ENCODE measurements at places on chromosomes 13 and 19.

GRCh38 chr19:29482855-29483640 lies 42.7 kb upstream of the VSTM2B start:
- DNase-seq = no peak

GRCh38 chr13:27933580-27934328 lies 14.0 kb downstream of the PDX1 start:
- DNase-seq = no peak

GRCh38 chr19:54873990-54874389 lies at the start of gene FCAR:
Gene FCAR, plus strand, starts transcription at chr19:54874235. Its CDS starts 55 bp downstream, at chr19:54874290.
- DNase-seq = no peak

GRCh38 chr13:23794267-23795161 lies 94.7 kb downstream of the MIPEP start:
- no peak for DNase-seq

GRCh38 chr13:37595162-37595561 lies 3.4 kb downstream of the POSTN start:
- DNase-seq = no peak

- DNase-seq = no peak
Measured at GRCh38 chr13:113650275-113650674, 7.7 kb downstream of the ATP4B start.

DNA sequence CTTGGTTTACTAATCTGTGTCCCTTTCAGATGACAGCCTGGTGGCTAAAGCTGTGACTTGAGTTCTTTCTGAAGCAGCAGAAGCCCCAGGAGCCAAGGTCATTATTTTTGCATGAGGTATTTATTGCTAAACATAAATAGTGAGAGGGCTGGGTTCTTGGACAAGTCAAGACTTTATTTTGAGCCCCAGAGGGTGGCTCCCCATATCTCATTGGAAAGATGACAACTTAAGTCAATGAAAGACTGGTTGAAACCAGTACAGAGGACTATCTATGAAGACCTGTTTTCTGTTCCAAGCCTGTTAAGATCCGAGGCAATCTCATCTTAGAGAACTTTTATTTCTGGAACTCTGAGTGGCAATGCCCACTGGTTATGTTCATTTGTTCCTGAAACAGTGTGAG lies 14.4 kb upstream of the ERICH6B start:
- no peak for DNase-seq

DNA sequence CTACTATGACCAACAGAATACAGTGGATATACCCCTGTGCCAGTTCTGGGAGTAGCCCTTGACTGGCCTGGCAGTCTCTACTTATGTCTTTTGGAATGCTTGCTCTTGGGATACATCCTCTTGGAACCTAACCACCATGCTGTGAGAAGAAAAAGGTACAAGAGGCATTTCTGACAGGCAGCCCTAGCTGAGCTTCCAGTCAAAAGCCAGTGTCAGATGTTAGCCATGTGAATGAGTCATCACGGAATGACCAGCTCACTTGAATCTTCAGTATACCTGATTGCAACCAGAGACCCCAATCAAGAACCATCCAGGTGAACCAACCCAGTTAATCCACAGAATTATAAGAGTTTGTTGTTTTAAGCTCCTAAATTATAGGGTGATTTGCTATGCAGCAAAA lies 4.1 kb downstream of the CCDC169 start:
- no peak for DNase-seq

DNA sequence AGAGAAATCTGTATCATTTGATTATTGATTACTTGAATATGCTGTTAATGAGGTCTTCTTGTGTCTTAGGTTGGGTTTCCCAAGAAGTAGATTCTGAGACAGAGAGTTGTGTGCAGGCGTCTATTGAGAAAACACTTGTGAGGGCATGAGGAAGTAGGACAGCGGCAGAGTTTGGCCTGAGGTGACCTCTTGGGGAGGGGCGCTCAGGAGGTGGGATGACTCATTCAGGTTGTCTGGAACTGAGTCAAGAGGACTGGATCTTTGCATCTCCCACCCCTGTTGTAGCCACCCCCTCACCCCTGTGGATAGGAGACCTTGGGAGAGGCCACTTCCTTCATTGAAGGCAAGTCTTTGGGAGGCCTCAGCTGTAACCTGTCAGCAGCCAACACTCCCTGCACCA lies 35.2 kb upstream of the WDFY2 start:
- no peak for DNase-seq

- DNase-seq = no peak
Measured at GRCh38 chr19:46976845-46977320, 42.8 kb upstream of the NPAS1 start.

GRCh38 chr13:112933649-112934048 lies 35.4 kb upstream of the MCF2L start:
- no peak for DNase-seq

- peak; percentile 72 for DNase-seq
Measured at GRCh38 chr19:31572102-31572975, 223.1 kb upstream of the TSHZ3 start.
